ENCODE measurements at places on chromosomes 4 and X. TPM values are rescaled to one million over a fixed set of nuclear protein-coding genes. Genes with fewer than 3 reads are reported as not detected.

DNA sequence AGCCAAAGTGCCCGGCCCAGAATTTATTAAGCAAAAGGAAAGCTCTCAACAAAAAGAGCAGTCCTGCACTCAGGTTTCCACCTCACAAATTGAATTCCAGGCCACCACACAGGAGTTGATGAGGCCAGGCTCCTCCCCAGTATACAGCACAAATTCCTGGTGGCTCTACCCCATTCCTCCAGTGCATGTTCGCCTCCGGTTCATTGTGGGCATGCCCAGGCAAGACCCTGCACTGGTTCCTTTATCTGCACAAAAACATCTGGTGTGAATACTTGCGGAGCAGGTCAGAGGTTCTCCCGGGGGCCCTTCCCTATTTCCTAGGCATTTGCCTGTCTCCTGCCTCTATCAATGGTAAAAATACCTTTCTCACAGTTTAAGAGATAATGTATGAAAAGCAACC, 195.2 kb upstream of the ANXA10 start:
- DNase-seq, result no peak

- no peak for DNase-seq
Observed at GRCh38 chrX:12979026-12979607, 4.2 kb downstream of the TMSB4X start.

GRCh38 chr4:139833151-139833910, 167.7 kb downstream of the MGST2 start:
- DNase-seq, result no peak

- DNase-seq, result no peak
Observed at GRCh38 chrX:31038575-31039326, 33.1 kb downstream of the FTHL17 start.

DNA sequence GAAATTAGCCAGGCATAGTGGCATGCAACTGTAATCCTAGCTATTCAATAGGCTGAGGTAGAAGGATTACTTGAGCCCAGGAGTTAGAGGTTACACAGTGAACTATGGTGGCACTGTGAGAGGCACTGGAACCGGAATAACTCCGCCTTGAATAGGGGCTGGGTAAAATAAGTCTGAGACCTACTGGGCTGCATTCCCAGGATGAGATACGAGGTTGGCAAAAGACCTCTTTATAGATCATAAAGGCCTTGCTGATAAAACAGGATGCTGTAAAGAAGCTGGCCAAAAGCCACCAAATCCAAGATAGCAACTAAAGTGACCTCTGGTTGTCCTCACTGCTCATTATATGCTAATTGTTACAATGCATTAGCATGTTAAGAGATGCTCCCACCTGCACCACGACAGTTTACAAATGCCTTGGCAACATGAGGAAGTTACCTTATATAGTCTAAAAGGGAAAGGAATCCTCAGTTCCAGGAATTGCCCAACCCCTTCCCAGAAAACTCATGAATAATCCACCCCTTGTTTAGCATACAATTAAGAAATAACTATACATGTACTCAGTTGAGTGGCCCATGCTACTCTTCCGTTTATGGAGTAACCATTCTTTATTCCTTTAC, 88.6 kb downstream of the CENPC start:
- DNase-seq, result no peak

LONRF3 gene
- total RNA-seq, result 8.4 TPM

- DNase-seq, result no peak
Observed at GRCh38 chr4:115873048-115873447, 759.6 kb upstream of the NDST4 start.

- no peak for DNase-seq
Observed at GRCh38 chrX:31279359-31279758, 207.5 kb upstream of the FTHL17 start.

ADD1 gene
- 351 TPM for total RNA-seq
